ENCODE measurements at places on chromosomes 1 and 21.

DNA sequence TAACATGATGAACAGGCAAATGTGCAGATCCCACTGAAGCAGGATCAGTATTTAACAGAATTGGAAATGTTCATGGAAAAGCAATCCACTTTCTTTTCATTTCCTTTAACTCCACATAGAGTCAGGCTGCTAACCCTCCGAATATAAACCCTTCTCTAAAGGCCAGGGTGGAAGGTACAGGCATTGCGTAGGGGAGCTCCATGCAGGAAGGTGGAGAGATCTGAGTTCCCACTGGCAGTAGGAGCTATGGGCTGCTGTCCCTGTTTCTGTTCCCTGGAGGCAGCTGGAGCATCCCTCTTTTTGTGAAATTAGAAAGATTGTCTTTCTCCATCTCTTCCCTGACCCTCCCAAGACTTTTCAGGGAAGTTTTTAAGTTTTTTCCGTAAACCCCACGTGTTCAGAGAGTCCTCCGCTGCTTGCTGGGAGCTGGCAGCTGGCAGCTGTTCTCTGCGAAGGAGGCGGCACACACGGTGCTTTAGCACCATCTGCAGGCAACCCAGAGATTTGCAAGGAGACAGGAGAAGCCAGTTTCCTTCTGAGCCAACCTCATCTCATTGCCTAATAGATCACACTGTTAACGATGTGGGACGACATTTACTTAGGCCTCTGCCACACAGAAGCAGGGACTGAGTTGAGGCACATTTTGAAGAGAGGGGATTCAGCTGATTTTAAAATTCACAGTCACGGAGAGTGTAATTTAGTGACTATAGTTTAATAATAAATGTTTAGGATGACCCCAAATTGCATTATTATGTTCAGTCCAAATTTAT is 55.4 kb upstream of the HOOK1 start:
- DNase-seq, result peak; percentile 39

GRCh38 chr1:168220470-168220871 is 5.3 kb upstream of the SFT2D2 start:
- no peak for DNase-seq

DNA sequence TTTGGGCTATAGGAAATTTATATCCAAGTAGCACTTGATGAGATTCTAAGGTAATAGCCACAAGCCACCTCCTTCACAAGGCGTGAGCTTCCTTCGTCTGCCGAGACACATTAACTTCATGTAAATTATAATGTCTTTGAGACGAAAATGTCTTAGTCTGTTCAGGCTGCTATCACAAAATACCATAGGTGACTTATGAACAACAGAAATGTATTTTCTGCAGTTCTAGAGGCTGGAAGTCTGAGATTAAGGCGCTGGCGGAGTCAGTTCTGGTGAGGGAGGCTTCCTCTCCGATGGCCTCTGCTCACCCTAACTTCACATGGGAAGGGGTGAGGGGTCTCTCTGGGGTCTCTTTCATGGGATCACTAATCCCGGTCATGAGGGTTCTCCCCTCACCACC is 133.0 kb downstream of the ETS2 start:
- DNase-seq, result no peak

DNA sequence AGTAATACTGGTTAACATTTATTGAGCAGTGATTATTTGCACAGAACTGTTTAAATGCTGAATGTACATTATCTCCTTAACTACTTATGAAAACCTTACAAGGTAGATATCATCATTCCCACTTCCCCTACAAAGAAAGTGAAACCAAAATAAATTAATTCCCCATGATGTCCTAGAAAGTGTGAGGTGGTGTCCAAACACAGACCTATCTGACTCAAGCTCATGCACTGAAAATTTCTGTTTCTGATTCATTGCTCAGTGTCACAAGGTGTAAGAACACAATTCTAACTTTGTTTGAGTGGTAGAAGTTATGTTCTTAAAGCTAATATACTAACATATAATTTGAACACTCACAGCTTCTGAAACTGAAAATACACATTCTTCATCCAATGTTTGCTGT is 178.7 kb downstream of the MRPL39 start:
- no peak for DNase-seq

GRCh38 chr1:151406176-151406575 is 6.8 kb downstream of the PSMB4 start:
- no peak for DNase-seq

GRCh38 chr21:45920824-45921600 is 60.6 kb upstream of the COL6A1 start:
- no peak for DNase-seq

DNA sequence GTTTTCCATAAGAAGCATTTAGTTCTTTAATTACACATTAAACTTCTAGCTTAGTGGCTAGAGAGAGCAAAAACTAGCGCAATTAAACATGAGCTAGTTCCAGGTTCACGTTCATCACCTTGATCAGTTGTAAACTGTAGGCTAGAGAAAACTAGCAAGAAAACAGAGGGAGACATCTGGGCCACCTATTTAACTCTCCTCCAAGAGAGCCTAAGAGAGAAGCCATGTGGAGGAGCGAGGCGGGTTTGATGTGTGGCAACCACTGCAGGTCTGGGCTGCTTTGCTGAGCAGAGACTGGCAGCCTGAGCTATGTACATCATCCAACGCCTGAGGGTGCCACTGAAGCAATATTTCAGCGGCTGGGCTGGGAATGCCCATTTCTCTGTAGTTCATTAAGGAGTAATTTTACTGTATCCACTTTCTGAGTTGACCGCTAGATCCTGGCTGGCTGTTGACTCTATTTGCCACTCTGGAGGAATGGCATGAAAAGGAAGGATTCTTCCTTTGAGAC is 252.9 kb downstream of the DYRK1A start:
- DNase-seq, result no peak

DNA sequence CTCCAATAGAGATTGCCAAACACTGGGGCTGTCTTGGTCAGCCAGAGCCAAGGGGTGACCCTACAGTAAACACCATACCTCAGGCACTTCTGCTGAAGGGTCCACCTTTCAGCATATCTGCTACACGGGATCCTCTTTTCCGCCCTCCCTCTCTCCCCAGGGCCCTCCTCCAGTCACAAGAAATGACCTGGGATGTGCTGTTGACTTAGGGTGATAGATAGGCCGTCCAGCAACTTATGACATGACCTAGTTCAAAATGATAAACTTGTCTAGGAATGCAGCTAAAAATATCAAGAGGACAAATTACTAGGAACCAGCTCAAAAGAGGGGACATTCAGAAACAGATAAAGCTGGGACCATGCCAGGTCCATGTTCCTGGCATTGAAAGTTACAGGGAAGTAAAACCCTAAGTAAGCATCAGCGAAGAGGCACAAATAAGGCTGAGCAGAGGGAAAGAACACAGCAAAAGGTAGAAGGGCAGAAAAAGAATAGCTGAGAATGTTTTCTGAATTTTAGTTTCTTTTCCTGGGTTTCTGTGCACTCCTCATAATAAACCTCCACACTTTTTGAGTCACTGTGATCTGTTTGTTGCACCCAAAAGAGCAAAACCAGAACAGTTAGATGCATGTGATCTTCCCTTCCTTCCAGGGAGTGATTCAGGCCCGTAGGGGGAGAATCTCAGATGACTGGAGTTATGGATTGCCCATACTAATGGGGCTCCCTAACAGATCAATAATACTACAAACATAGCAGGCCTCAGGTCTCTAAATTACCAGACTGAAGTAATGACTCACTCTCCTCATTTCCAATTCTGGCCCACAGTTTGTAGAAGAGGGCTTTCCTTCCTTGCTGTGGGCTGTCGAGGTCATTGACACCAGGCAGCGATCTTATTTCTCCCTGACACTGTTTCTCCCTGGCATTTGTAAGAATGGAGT is 48.9 kb upstream of the F3 start:
- DNase-seq, result no peak

DNA sequence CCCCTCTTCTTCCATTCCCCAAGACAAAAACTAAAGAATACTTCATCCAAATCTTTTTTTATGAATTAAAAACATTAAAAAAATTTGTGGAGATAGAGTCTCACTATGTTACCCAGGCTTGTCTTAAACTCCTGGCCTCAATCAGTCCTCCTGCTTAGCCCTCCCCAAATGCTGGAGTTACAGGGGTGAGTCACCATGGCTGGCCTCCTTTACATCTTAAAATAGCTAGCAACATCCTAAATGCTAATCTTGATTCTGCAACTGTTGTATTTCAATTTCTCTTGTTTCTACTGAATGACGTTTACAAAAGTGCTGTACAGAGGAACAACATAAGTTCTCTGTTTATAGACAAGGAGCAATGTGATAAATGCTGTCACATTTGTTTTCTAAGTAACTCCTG is 483.5 kb downstream of the ADGRL2 start:
- DNase-seq, result no peak

DNA sequence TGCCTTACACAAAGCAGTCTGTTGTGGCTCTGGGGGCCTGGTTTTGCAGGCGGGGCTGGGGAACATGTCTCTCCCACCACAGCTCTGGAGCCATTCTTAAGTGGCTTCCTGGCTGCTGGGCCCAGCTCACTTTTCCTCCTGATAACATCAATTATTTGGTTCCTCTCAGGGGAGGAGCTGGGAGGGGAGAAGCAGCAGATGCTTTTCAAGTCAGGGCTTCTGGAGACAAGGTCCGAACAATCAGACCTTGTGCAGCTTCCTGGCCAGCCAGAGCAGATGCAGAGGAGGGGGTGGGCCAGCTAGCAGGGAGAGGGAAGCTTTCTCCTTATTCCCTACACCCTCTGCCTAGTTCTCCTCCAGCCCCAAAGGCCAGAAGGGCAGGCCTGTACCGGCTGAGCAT is 3.7 kb upstream of the PAQR6 start:
- DNase-seq, result no peak

DNA sequence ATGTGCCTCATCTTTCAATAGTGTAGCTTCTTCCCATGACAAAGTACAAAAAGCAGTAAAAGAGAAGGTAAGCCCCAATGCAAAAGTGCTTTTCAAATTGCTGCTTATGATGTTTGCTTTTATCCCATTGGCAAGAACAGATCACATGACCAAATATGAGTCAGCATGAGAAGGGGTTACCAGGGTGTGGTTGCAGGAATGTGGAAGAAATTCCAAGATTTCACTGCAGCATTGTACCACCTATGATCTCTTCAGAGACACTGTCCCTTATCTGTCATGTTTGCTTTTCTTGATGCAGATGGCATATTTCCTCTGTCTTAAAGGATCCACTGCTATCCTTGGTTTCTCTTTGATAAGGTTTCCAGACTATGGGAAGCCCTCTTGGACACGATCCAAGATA is 1006.9 kb upstream of the PRMT6 start:
- no peak for DNase-seq

DNA sequence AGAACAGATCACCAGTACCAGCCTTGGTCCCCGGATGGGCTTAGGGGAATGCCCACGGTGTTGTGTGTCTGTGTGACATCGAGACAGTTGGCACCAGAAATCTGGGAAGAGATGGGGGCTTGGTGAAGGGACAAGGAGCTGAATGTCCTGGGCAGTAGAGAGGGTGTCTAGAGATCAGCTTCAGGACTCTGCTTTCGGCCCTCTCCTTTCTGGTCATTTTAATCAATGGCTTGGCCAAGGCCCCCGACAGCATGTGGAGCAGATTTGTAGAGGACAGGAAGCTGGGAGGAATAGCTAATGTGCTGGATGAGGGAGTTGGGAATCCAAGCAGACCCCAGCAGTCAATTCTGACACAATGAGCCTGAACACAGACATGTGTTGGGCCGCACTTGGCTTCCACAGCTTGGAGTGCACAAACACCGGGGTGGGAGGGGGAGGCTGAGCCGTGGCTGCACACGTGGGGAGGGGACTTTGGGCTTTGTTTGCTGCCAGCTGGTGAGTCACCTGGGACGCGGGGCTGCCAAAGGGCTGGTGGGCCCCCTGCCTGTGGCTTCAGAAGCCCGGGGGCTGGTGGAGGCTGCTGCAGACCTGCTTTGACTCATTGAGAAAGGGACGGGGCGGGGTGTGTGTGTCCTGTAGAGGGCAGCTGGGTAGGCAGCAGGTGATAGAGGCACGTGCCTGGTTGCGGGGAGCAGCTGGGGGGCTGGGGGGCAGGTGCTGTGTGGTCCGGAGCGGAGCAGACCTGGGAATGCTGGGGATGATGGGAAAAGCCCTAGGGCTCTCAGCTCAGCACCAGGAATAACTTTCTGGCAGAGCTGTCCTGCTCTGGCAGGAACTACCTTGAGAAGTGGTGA is 20.9 kb downstream of the SLC1A7 start:
- DNase-seq, result no peak

GRCh38 chr1:247110627-247111258 is 6.6 kb upstream of the ZNF669 start:
- DNase-seq, result no peak

GRCh38 chr1:25989440-25990234 is 8.2 kb downstream of the PAFAH2 start:
- DNase-seq, result no peak

Data from hematopoietic multipotent progenitor cell treated with erythropoietin and hydrocortisone succinate and interleukin-3 and kit ligand, for 17 days (in vitro differentiated cells).